ENCODE measurements at places on chromosomes 7 and 10. TPM values are rescaled to one million over a fixed set of nuclear protein-coding genes. Genes with fewer than 3 reads are reported as not detected.

DNA sequence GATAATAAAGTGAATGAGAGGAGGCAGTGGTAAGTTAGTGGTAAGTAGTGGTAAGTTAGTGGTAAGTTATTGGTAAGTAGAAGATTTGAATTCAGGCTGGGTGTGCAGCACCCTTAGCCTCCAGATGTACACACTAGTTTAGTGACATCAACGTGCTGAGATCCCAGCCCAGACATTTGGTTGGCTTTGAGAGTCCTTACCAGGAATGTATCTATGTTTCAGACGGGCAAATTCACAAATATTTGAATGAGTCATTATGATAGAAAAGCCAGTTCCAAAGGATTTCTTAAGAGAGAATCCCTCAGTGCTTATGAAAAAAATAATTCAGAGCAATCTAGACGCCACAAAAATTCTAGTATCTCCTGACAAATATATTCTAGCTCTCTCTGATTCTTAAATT, 70.0 kb downstream of the ARL4A start:
- no peak for DNase-seq

- DNase-seq, result no peak
Measured at GRCh38 chr7:115635876-115636275, 394.7 kb downstream of the TFEC start.

- DNase-seq, result peak; percentile 40
Measured at GRCh38 chr10:104925232-104925851, 284.3 kb downstream of the SORCS3 start.

DNA sequence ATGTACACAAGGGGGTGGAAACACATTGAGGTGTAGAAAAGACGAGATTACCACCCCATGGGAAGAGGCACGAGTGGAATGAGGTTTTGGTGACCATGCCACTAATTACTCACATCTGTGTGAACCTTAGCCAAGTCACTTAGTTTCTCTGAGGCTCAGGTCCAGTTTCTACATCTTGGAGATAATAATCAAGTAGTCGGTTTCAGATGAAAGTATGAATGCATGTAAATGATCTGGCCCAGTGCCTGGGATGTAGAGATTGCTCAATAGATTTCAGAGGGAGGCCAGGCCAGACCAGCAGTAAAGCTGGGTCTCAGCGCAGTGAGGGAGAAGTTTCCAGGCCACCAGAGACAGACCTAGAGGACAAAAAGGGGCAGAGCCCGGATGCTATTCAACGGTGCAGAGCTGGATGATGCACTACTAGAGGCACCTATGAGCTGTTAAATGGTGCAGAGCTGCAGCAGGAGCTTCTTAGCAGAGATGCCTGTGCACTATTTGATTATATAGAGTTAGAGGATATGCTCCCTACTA, 725.1 kb downstream of the GRID1 start:
- DNase-seq, result no peak

- no peak for DNase-seq
Measured at GRCh38 chr10:14173706-14174594, 156.8 kb downstream of the FRMD4A start.

- no peak for DNase-seq
Measured at GRCh38 chr7:150735596-150736358, 1.4 kb upstream of the GIMAP5 start.

- DNase-seq, result no peak
Measured at GRCh38 chr7:103929901-103930311, 59.6 kb downstream of the RELN start.

GRCh38 chr10:106942035-106942662, 222.4 kb downstream of the SORCS1 start:
- DNase-seq, result no peak

MRLN gene
- not detected for total RNA-seq

FEZF1 gene
- total RNA-seq, result not detected

CCL26 gene
- total RNA-seq, result 1.2 TPM

RBM20 gene
- total RNA-seq, result 0.37 TPM

MUC12 gene
- 1.6 TPM for total RNA-seq

Data from activated T-cell treated with anti-CD3 and anti-CD28 coated beads, Interleukin-2, amount 50 U/mL, for 72 hours (primary cell).